K562 (cell line): ENCODE measurements at places on chromosomes 11 and 22. TPM values are rescaled to one million over a fixed set of nuclear protein-coding genes. Genes with fewer than 3 reads are reported as not detected.
A peak's percentile ranks its signal among the peaks of the same experiment; 100 is the strongest.

Gene PLAAT4
- 0.80 and 1.2 TPM in 2 replicates for total RNA-seq

DNA sequence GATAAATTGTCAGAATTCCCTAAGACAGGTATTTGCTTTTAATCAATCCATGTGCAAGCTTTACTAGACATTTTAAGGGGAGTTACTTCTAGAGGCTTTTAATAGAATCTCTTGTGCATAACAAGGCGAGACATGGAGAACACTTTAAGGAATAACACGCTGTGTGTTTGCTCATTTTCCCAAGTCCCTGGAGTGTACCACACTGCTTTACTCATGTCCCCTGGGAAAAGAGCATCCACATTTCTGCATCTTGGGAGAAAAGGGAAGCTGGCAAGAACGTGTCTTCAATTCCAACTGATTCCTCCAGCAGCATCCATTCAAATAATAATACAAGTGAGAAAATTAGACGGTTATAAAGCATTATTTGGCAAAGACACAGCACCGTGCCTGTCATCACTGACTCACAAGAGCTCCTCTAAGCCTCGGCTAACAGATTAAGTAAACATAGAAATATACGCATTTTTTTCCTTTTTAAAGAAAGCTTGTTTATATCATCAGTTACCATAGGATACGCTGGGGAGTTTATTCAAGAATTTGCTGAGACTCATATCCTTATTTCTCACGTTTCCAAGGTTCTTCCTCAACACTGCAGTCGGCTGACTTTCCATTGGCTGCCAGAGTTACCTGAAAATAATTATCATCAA is 121.5 kb downstream of the CD44 start:
- H3K27ac ChIP-seq: no peak overlapping the region
- H3K27me3 ChIP-seq: peaks cover under 1% of the 10 kb centered on the region; the same call in 1 of the 3 replicates
- H3K4me1 ChIP-seq: no peaks in the 10 kb centered on the region

DNA sequence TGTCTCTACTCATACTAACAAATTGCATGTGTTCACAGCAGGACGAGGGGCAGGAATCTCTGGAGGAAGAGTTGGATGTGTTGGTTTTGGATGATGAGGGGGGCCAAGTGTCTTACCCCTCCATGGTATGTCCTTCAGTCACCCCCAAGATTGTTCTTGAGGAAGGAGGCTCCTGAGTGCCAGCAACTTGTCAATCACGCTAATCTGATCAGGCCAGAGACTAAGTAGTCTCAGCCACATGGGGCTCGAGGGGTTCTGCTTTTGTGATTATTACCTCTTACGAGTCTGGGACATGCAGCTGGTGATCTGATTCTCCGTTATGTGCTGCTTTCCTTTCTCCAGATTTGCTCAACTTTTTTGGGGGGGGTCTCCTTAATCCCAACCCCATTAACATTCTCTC is 54.3 kb downstream of the CTNND1 start:
- no peaks in the 10 kb centered on the region for H3K4me1 ChIP-seq
- no peak overlapping the region for H3K4me3 ChIP-seq
- H3K36me3 ChIP-seq: peaks cover 62% of the 10 kb centered on the region
- no peaks in the 10 kb centered on the region for H3K27me3 ChIP-seq

- peaks cover 57% of the 10 kb centered on the region for H3K36me3 ChIP-seq
- no peaks in the 10 kb centered on the region for H3K27me3 ChIP-seq
- no peak overlapping the region for H3K4me3 ChIP-seq
- no peak for DNase-seq
- no peaks in the 10 kb centered on the region; the same call in 2 of the 3 replicates for H3K4me1 ChIP-seq
- no peak overlapping the region for H3K27ac ChIP-seq
These were observed 18.6 kb downstream of the SDHAF2 start for GRCh38 chr11:61448552-61448927.

- H3K27me3 ChIP-seq: no peaks in the 10 kb centered on the region
- H3K4me3 ChIP-seq: no peak overlapping the region
- no peak overlapping the region for H3K27ac ChIP-seq
- DNase-seq: no peak
- H3K4me1 ChIP-seq: no peaks in the 10 kb centered on the region
These were observed 308.9 kb downstream of the NXPE2 start for GRCh38 chr11:114987186-114987760.

GRCh38 chr11:45267052-45267451 is 19.1 kb downstream of the SYT13 start:
- H3K4me1 ChIP-seq: no peaks in the 10 kb centered on the region
- no peak overlapping the region for H3K27ac ChIP-seq
- no peaks in the 10 kb centered on the region for H3K27me3 ChIP-seq
- H3K36me3 ChIP-seq: no peaks in the 10 kb centered on the region
- peak; percentile 62 for DNase-seq

GRCh38 chr22:23110190-23110921 is 31.4 kb downstream of the RSPH14 start:
- DNase-seq: no peak
- H3K36me3 ChIP-seq: no peaks in the 10 kb centered on the region
- peaks cover 36% of the 10 kb centered on the region for H3K4me1 ChIP-seq
- peaks cover 57% of the 10 kb centered on the region for H3K27me3 ChIP-seq
- no peak overlapping the region for H3K4me3 ChIP-seq

DNA sequence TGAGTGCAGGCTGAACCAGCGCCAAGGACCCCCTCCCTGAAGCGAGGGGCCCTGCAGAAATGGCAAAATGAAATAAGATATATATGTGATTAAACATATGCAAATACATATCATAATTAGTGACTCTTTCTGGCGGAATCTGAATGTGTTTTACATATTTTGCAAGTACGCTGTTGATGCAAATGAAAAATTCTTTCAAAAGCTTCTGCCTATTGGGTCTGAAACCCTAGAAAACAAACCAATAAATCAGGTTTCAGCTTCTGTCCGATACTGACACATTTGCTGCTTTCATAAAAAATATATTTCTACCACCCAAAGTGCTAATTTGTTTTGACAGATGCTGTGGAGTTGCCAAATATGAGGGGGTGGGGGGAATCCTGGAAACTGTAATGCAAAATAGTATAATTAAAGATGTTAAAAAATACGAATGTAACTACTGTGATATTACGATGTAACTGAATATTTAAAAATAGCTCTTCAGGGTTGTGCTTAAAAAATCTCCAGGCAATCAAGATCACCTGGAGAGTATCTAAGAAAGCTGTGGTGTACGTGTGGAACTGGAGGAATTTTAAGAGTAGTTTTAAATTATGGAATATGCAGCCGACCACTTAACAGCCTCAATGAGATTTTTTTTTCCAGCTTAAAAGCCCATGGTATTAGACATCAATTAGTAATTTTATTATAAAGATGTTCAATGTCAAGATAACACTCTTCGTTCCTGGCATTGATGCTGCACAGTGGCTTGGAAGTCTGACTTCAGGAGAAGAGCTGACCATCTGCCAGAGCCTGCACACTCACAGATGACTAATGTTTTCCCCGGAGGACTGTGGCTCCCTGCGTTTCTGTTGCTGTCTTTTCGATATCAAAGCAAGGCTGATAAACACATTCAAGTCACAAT is 122.2 kb upstream of the RCN1 start:
- peaks cover 4% of the 10 kb centered on the region; the same call in 1 of the 3 replicates for H3K27me3 ChIP-seq
- H3K4me3 ChIP-seq: no peak overlapping the region
- no peaks in the 10 kb centered on the region for H3K36me3 ChIP-seq
- DNase-seq: no peak
- H3K27ac ChIP-seq: no peak overlapping the region
- H3K4me1 ChIP-seq: no peaks in the 10 kb centered on the region

Gene KRTAP5-9
- not detected in 2 replicates for total RNA-seq

DNA sequence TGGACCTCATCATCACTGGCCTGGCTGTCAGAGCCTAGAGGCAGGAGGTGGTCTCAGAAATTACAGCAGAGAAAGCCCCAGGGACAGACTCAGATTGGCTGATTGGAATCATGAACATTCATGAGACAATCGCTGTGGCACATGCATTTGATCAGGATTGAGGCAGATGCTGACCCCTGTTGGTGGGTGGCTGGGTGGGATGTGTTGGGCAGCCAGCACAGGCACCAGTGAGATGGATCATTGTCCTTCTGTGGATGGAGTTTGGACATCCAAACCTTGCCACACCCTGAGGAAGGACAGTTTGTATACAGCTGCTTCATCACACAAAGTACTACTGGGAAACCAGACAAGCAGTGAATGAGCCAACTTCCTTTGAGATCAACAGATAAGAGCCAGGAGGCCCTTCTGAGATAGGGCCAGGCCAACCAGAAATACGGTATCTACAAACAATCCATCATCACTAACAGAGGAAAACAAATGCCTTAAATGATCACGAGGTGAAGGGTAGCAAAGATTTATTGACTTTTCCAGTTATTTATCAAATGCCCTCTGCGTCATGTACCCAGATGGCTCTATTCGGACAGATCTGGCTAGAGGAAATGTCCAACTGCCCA is 17.3 kb downstream of the COMMD9 start:
- no peak overlapping the region for H3K27ac ChIP-seq
- no peak overlapping the region for H3K4me3 ChIP-seq
- peak; percentile 27 for DNase-seq
- no peaks in the 10 kb centered on the region for H3K36me3 ChIP-seq
- no peaks in the 10 kb centered on the region for H3K4me1 ChIP-seq
- H3K27me3 ChIP-seq: no peaks in the 10 kb centered on the region

Gene SCN4B
- total RNA-seq: not detected in 2 replicates

GRCh38 chr11:115924744-115925567 is 420.7 kb upstream of the CADM1 start:
- H3K4me1 ChIP-seq: no peaks in the 10 kb centered on the region
- no peaks in the 10 kb centered on the region for H3K27me3 ChIP-seq
- H3K27ac ChIP-seq: no peak overlapping the region
- no peak overlapping the region for H3K4me3 ChIP-seq

Gene ENDOD1
- 9.7 and 10.5 TPM in 2 replicates for total RNA-seq

Gene C22orf42
- total RNA-seq: not detected in 2 replicates

DNA sequence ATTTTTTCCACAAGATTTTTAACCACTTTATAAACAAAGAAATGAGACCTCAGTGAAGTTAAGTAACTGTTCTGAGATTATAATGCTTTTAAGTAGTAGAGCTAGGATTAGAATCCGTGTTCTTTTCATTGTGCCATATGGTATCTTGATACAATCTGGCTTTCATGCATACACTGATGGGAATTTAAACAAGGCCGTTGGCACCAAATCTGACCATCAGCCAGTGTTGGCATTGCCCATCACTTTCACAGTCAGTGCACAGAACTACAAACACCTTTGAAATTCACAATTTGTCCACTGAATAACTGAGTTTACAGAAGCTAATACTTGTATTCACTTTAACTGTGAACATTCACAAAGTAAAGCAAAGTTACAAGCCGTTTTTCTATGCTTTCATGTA is 1228.0 kb downstream of the TBC1D22A start:
- no peak for DNase-seq
- H3K27ac ChIP-seq: no peak overlapping the region
- H3K27me3 ChIP-seq: no peaks in the 10 kb centered on the region
- H3K4me1 ChIP-seq: no peaks in the 10 kb centered on the region

Gene IFITM1
- 691 and 717 TPM in 2 replicates for total RNA-seq

DNA sequence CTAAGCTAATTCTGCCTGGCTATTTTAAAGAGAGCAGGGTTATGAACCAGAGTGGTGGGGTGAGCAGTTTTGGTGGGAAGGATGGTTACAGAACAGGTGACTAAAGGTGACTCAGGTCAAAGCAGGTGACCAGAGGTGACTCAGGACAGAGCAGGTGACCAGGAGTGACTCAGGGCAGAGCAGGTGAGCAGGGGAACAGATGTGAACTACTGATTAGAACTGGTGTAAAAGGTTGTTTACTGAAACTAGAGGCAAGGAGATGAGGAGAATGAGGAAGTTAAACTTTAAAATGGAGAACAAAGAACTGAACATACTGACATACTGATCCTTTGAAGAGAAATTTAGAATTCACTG is 15.4 kb upstream of the HYLS1 start:
- peaks cover 3% of the 10 kb centered on the region; the same call in 2 of the 3 replicates for H3K4me1 ChIP-seq
- no peak overlapping the region for H3K27ac ChIP-seq
- DNase-seq: no peak
- no peak overlapping the region for H3K4me3 ChIP-seq

DNA sequence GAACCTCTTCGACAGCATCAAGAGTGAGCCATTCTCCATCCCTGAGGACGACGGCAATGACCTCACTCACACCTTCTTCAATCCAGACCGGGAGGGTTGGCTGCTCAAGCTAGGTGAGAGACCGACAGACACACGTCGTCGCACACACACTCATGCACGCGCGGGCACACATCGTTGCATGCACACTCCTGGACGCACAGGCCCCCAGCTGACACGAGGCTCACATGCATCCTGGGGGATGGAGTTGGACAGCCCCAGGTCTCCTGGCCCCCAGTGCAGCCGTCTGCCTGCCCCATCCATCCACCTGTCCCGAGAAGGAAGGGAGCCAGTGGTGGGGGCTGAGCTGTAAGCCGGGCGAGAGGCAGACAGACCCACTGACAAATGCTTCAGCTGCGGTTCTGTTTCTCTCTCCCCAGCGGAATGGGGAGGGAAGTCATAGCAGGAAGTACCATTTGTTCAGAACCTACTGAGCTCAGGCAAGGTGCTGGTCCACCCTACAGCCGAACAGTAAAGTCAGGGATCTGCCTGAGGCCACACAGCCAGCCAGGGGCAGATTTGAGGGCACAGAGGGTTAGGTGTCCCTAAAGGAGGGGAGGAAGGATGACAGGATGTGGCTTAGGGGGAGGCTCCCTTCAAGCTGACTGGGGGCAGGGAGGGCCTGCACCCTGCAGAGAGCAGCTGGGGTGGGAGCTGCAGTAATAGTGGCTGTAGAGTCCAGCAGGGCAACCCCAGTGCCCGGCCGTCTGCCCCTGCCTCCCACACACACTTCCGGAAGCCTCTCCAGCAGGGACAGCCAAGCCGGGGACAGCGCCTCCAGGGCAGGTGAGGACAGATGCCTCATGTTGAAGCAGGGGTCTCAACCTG is 27.1 kb downstream of the CYTH4 start:
- peak overlapping the region; percentile 46; the same call in 2 of the 3 replicates for H3K27ac ChIP-seq
- no peak overlapping the region for H3K4me3 ChIP-seq
- H3K4me1 ChIP-seq: peaks cover 24% of the 10 kb centered on the region

Gene APOBEC3B
- 43.2 and 43.6 TPM in 2 replicates for total RNA-seq

- H3K4me3 ChIP-seq: no peak overlapping the region
- H3K27ac ChIP-seq: no peak overlapping the region
- no peak for DNase-seq
- H3K4me1 ChIP-seq: no peaks in the 10 kb centered on the region
These were observed 11.4 kb upstream of the MICAL3 start for GRCh38 chr22:18035751-18036150.

Gene SMC1B
- not detected in 2 replicates for total RNA-seq

- no peaks in the 10 kb centered on the region for H3K36me3 ChIP-seq
- H3K27me3 ChIP-seq: peaks cover 13% of the 10 kb centered on the region
- no peaks in the 10 kb centered on the region for H3K4me1 ChIP-seq
- no peak for DNase-seq
- H3K4me3 ChIP-seq: no peak overlapping the region
These were observed 3.0 kb downstream of the INSC start for GRCh38 chr11:15117751-15118150.
